NCI-H460 (cell line): ENCODE measurements at places on chromosomes 16 and 17. TPM values are rescaled to one million over a fixed set of nuclear protein-coding genes. Genes with fewer than 3 reads are reported as not detected.

The C1QTNF1 gene
- 0.22 TPM in 1 of 2 replicates, not detected in the other for total RNA-seq

- no peak for DNase-seq
These were observed 120.6 kb downstream of the COPRS start for GRCh38 chr17:31738488-31738887.

DNA sequence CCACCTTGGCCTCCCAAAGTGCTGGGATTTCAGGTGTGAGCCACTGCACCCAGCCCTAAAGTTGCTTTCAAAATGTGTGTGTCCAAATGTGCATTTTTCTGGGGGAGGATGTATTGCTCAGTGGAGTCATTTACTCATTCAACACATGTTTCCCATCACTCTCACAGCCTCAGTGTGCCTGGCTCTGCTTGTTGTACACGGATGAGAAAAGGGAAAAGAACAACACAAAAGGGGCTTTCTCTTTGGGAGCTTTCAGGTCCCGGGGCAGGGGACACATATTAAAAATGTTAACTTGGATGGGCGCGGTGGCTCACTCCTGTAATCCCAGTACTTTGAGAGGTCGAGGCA lies 1.7 kb upstream of the PPL start:
- no peak for DNase-seq

DNA sequence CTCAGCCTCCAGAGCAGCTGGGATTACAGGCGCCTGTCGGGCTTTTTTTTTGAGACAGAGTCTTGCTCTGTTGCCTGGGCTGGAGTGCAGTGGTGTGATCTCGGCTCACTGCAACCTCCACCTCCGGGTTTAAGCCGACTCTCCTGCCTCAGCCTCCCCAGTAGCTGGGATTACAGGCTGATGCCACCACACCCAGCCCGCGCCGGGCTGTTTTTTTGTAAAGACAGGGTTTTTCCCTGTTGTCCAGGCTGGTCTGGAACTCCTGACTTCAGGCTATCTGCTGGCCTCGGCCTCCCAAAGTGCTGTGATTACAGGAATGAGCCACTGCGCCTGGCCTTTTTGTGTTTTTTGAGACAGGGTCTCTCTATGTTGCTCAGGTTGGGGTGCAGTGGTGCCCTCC lies 27.4 kb upstream of the SPNS3 start:
- no peak for DNase-seq

GRCh38 chr16:54204756-54205155 lies 81.8 kb downstream of the IRX3 start:
- no peak for DNase-seq

The KRT28 gene
- not detected in 2 replicates for total RNA-seq

GRCh38 chr16:57141822-57142631 lies 43.8 kb downstream of the PSME3IP1 start:
- no peak for DNase-seq

GRCh38 chr17:72622661-72623433 lies 469.6 kb downstream of the SLC39A11 start:
- DNase-seq: no peak
